ENCODE measurements at places on chromosomes 5 and 9.

- no peaks in the 10 kb centered on the region for H3K36me3 ChIP-seq
- H3K4me3 ChIP-seq, result no peak overlapping the region
- no peaks in the 10 kb centered on the region for H3K27me3 ChIP-seq
- DNase-seq, result no peak
These were observed 36.3 kb upstream of the SPINK5 start for GRCh38 chr5:148027505-148027904.

DNA sequence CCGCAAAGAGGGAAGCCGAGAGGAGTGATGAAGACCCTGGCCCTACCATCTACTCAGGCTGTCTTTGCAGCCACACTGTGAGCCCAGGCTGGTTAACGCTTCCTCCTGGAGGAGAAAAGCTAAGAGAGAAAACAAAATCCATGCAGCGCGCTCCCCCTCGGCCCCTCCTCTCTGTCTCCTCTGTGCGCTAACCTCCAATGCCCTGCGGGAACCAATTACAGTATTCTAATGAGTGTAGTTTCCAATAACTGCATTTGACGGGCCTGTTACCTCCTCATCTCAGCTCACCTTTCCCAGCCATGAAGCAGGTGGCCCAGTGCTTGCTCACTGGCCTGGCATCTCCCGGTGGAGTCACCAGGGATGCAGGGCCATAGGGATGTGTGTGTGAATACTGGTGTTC lies 565.5 kb downstream of the EBF1 start:
- no peak for DNase-seq
- H3K36me3 ChIP-seq, result no peaks in the 10 kb centered on the region
- H3K27ac ChIP-seq, result no peak overlapping the region
- H3K4me3 ChIP-seq, result no peak overlapping the region
- no peaks in the 10 kb centered on the region for H3K27me3 ChIP-seq

DNA sequence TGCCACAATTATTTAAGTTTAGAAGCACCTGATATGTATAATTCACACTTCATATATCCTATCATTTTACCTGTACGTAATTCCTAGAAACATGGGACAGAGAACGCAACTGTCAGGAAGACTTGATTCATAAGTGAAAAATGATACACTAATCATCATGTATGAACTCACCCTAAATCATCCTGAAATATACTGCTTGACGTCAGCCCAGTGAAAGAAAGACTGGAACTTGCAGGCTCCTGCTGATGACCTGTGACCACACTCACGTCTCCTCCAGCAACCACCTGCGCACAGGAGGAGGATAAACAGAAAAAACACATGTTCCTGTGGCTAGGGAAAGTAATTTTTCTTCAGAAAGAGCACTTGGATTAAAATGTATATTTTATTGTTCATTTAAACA lies 169.7 kb downstream of the MPDZ start:
- no peaks in the 10 kb centered on the region for H3K27me3 ChIP-seq
- no peak for DNase-seq
- peaks cover 35% of the 10 kb centered on the region for H3K36me3 ChIP-seq
- no peak overlapping the region for H3K4me3 ChIP-seq
- no peaks in the 10 kb centered on the region for H3K4me1 ChIP-seq
- H3K27ac ChIP-seq, result no peak overlapping the region

DNA sequence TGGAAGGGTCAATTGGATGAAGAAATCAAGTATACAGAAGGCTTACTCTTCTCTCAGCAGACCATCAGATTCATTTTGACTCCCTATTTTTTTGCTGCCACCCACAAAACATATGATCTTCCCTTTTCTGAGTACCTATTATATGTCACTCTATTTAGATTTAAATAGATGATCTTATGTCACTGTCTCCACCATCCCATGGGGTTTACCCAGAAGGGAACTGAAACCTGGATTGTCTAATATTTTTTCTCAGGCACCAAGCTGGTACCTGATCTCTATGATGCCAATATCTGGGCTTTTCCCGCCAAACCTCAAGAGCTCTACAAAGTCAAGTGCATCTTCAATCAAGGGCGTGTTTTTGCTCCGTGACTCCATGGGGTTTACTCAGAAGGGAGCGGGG lies 118.7 kb downstream of the GAS1 start:
- no peaks in the 10 kb centered on the region for H3K4me1 ChIP-seq
- no peak overlapping the region for H3K4me3 ChIP-seq
- no peaks in the 10 kb centered on the region for H3K27me3 ChIP-seq
- H3K27ac ChIP-seq, result no peak overlapping the region
- DNase-seq, result no peak
- no peaks in the 10 kb centered on the region for H3K36me3 ChIP-seq

GRCh38 chr5:137566780-137567179 lies 67.7 kb upstream of the SPOCK1 start:
- peaks cover 15% of the 10 kb centered on the region for H3K4me1 ChIP-seq
- H3K27ac ChIP-seq, result no peak overlapping the region
- H3K27me3 ChIP-seq, result no peaks in the 10 kb centered on the region
- no peaks in the 10 kb centered on the region for H3K36me3 ChIP-seq

GRCh38 chr9:33189331-33189791 lies 22.2 kb upstream of the B4GALT1 start:
- no peak overlapping the region for H3K4me3 ChIP-seq
- H3K27me3 ChIP-seq, result no peaks in the 10 kb centered on the region
- H3K27ac ChIP-seq, result no peak overlapping the region
- H3K4me1 ChIP-seq, result peaks cover 15% of the 10 kb centered on the region

- no peaks in the 10 kb centered on the region for H3K27me3 ChIP-seq
- H3K4me1 ChIP-seq, result no peaks in the 10 kb centered on the region
- no peak for DNase-seq
- H3K4me3 ChIP-seq, result no peak overlapping the region
These were observed 145.2 kb upstream of the FOXD4L5 start for GRCh38 chr9:65430221-65430620.

- no peaks in the 10 kb centered on the region for H3K4me1 ChIP-seq
- H3K4me3 ChIP-seq, result no peak overlapping the region
- no peak overlapping the region for H3K27ac ChIP-seq
- no peaks in the 10 kb centered on the region for H3K27me3 ChIP-seq
These were observed 48.5 kb downstream of the NEK6 start for GRCh38 chr9:124306098-124306735.
